ENCODE measurements at places on chromosomes 16 and 17.

DNA sequence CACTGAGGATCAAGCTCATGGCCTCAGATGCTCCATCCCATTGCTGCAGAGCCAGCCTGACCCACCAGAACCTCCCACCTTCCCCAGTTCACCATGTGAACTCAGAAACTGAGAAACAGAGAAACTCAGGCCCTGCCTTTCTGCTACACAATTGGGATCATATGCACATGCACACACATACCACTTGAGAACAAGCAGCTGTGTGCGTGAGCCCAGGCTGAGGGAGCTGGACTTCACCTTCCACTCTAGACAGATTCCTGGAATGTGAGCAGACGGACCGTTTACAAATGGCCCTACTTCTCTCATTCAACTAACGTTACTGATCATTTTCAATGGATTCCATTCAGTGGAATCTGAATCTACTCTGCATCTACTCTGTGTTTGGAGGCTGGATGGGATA lies 1.7 kb upstream of the SPEM2 start:
- no peak for DNase-seq

DNA sequence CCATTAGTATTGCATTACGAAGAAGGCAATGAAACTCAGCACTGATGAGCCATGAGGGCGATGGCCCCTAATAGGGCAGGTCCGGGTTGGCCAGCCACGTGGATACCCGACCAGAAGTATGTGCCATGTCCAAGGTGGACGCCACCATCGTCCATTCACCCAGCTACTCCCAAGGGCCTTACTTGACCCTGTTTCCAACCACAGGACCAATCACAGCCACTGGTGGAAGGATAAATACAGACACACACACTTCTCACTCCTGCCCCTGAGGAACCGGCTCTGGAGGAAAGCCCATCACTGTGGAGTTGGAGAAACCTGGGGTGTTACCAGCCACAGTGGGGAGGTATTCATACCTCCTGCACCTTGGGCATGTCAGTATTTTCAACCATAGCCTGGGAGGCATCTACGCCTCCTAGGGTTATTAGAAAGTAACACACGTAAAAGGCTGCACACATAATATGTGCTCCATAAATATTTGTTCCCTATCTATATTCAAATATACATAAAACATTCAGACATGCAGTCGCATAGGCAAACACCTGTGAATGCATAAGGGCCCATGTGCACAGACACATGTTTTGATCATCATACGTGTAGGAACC lies 5.4 kb upstream of the ITGA3 start:
- DNase-seq = no peak

DNA sequence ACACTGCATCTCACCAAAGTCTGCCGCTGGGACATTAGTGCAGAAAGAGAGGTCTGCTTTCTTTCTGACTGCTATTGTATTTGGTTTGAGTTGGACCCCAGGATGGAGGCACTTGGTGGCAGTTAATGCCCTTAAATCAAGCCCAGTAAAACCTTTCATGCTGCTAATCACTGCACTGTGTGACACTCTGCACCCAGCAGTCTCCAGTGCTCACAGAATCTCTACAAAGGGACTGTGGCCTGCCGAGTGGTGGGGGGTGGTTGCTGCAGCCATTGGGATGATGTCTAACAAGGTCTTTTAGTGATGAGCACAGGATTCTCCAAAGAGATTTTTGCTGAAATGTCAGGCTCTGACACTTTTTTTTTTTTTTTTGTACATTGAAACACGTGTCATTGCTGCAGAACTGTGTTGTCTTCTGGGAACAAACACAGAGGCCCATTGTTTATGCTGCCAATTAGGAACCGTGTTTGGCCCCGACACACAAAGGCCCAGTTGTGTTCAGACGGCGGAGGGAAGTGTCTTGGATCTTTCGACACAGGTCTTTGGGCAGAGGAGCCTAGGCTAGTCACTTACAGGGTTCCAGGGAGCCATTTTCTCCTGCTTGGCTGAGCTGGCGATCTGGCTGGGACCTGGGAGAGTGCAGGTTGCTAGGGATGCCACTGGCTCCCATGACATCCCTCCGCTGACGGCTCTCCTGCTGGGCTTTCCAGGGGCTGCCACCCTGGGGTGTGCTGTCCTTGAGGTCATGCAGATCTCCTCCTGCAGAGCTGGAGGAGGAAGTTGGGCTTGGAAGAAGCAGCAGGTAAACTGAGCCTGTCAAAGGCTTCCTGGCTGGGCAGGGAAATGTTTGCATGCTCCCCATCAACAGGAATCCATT lies 16.2 kb upstream of the TNRC6C start:
- DNase-seq = no peak

DNA sequence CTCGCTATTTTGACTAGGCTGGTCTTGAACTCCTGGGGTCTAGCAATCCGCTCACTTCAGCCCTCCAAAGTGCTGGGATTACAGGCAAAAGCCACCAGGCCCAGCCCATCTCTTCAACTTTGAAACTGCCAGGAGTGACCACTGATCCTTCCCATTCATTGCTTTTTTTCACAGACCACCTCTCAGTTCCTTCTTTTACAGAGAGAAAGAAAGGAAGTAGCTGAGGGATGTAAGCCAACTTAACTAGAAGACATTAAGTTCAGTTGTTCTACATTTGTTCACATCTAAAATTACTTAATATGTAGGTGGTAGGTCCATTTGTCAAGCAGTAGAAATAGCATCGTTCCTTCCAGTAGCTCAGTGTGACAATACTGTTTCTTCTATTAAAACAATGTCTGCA lies 219.8 kb downstream of the STX8 start:
- DNase-seq = no peak

DNA sequence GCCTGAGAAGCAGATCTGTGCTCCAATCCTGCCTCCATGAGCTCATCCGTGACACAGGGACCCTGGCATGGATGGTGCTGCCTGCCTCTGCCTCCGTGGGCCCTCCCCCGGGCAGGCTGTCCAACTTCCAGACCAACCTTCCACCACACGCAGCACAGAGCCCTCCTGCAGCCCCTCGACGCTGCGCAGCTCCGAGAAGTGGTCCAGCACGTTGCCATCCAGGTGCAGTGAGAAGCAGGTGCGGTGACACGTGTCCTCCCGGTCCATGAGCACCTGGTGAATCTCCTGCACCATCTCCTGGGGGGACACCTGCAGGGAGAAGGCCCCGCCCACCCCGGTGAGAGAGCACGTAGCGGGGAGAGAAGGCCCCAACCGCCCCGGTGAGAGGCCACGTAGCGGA lies 8.4 kb downstream of the CLUH start:
- DNase-seq = peak; percentile 10

DNA sequence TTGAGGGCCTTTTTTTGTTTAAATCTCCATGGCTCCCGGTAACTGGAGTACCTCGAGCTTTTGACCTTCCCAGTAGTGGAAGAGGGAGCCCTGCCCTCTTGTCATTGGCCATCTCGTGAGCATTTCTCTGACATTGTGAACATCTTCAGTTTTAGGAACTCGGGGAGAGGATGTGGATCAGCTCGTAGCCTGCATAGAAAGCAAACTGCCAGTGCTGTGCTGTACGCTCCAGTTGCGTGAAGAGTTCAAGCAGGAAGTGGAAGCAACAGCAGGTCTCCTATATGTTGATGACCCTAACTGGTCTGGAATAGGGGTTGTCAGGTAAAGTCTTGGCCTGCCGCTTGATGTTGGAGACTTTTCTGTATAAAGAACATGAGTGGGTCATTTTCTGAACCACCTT lies 24.3 kb downstream of the NTAN1 start:
- DNase-seq = no peak

GRCh38 chr16:63457869-63458268 lies 1421.6 kb upstream of the CDH8 start:
- no peak for DNase-seq

DNA sequence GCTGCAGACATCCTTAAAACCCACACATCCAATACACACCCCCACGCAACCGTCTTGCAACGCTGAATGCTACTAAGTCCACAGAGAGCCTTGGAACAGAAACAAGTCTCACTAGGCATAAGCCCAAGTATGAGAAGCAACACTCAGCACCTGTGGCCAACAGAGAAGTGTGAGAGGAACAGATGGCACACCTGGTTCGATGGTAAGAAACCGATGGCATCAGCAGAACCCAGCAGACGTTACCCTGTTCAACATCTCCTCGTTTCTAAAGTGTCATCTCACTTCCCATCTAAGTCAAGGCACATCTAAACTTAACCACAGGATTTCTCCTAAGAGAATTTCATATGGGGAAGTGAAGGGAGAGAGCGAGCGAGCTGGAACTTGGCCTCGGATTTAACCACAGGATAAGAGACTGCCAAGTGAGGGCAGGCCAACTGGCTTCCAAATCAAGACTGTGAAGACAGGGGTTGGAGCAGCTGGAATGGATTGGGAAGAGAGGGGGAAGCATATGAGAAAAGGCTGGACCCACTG lies 41.0 kb downstream of the NXPH3 start:
- DNase-seq = no peak

- no peak for DNase-seq
Observed at GRCh38 chr17:13474073-13474800, 127.5 kb downstream of the HS3ST3A1 start.

- no peak for DNase-seq
Observed at GRCh38 chr16:52411011-52411410, 135.9 kb downstream of the TOX3 start.

DNA sequence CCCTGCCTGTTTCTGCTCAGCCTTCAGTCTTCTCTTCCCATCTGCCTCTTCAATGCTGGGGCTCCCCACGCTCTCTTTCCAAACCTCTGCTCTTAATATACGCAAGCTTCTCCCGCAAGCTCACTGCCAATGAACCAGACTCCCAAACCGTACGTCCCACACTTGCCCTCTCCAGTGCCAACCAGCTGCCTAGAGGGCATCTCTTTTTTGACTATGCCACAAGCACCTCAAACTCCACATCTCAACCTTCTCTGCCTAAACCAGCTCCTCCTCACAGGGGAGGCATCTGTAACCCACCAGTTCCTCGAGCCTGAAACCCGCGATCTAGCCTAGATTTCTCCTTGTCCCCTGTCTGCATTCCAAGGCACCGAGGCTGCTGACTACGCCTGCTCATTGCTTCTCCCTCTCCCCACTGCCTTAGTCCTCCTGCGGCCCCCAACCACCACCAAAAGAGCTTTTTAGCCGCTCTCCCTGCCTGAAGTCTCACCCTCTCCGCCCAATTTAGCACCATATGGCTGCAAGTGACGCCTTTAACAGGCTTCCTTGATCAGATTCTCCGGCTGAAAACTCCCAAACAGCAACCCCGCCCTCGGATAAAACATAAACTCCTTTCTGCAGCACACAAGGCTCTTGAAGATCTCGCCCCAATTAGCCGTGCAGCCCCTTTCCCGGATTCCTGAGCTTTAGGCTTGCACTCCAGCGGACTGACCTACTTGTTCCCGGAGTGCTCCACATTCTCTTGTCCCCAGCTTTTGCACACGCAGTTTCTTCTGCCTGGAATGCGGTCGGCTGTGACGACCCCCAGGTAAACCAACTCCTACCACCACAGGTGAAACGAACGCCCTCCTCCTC lies 1.5 kb downstream of the GGA2 start:
- peak; percentile 37 for DNase-seq

DNA sequence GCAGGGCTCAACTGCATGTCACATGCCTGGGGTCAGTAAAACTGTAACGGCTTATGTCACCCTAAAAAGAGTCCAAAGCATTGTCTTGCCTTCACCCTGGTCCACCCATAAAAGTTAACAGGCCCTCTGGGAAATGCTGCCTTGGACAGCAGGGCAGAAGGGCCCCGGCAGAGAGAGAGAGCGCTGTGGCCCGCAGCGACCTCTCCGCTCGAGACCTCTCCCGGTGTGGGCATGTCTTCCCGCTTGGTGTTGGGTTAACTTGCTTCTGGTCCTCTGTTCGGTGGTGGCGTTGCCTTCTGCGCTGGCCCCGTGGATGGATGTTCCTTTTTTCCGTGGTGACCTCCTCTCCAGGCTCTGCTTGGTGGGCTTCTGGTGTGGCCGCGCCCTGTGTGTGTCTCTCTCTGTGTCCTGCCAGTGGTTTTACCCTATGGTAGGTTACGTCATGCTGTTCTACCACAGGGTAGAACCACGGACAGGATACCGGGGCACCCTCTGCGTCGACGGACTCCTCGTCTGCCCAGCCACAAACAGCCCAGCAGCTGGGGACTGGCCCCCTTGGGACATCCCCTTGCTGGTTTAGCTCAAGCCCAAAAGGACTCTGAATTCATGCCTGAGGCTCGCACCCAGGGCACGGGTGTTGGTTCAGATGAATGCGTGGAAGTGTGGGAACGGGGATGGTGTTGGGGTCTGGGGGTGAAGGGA lies 18.3 kb upstream of the CLEC18A start:
- DNase-seq = no peak

DNA sequence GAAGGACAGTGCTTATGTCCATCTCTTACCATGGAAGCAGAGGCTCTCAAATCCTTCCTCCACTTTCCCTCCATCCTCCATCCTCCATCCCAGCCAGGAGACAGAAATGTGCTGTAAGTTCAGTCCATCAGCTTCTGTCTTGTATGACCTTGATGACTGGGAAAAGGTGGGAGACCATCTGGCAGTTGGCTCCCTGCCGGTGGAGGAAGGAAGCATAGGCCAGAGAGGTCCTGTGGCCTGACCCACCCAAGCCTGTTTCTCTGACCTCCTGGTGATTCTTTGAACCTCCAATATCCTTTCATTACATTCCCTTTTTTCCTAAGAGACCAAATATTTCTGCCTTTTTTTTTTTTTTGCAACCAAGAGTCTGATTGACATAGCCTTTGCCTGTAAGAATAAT lies 215.3 kb downstream of the ABCC12 start:
- no peak for DNase-seq

GRCh38 chr16:82456683-82457082 lies 170.1 kb upstream of the CDH13 start:
- DNase-seq = peak; percentile 73

DNA sequence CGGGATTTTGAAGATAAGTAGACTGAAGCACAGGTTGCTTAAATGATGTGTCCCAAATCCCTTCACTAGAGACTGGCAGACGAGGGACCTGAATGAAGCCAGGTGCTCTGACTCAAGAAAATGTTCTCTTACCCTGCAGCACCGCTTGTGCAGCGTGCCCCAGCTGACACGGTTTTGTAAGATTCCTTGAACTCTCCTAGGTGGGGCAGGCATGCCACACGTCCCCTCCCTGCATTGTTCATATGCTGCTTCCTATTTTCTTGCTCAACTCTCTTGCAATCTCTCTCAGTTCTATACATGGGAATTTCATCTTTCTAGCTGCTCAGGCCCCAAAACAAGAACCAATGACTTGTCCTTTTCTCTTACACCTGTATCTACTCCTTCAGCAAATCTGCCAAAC lies 22.1 kb upstream of the HNF1B start:
- no peak for DNase-seq

DNA sequence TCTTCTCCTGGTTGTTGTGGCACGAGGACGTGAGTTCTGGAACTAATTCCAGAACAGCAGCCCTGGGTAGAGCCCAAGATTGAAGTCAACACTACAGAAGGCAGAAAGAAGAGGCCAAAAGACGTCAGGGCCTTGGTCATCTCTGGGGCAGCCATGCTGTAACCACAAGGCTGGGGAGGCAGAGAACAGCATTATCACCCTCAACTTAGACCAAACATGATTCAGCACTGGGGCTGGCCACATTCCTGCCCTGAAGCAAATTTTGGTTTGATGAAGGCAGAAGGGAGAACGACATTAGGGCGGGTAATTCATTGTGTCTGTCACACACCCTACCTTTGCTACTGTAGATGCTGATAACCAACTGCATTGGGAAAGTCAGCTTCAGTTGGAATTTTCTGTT lies 9.7 kb upstream of the ALOX15B start:
- no peak for DNase-seq

- no peak for DNase-seq
Observed at GRCh38 chr17:82013341-82013740, 9.3 kb downstream of the CENPX start.

- DNase-seq = peak; percentile 69
Observed at GRCh38 chr17:2400474-2400866, 390 bp downstream of the MNT start.
